ENCODE measurements at places on chromosomes 13 and 19.

DNA sequence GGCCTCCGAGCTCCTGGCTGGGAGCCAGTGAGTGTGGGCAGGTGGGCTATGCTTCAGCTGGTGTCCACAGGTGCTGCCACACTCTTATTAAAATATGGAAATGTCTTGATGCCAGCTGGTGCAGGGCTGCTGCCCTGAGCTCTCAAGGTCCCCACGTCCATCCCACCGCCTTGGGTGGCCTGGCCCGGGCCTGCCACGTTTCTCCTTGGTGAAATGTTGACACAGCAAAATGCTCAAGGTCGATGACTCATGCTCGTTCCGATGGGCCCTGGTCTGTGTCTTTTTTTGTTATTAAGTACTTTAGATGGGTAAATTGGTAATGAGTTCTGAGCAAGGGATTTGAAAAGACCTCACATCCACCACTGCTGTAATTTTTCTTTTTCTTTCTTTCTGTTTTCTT, 524.7 kb downstream of the MYO16 start:
- no peak for DNase-seq

GRCh38 chr13:95535243-95535642, 17.3 kb upstream of the CLDN10 start:
- DNase-seq, result no peak

DNA sequence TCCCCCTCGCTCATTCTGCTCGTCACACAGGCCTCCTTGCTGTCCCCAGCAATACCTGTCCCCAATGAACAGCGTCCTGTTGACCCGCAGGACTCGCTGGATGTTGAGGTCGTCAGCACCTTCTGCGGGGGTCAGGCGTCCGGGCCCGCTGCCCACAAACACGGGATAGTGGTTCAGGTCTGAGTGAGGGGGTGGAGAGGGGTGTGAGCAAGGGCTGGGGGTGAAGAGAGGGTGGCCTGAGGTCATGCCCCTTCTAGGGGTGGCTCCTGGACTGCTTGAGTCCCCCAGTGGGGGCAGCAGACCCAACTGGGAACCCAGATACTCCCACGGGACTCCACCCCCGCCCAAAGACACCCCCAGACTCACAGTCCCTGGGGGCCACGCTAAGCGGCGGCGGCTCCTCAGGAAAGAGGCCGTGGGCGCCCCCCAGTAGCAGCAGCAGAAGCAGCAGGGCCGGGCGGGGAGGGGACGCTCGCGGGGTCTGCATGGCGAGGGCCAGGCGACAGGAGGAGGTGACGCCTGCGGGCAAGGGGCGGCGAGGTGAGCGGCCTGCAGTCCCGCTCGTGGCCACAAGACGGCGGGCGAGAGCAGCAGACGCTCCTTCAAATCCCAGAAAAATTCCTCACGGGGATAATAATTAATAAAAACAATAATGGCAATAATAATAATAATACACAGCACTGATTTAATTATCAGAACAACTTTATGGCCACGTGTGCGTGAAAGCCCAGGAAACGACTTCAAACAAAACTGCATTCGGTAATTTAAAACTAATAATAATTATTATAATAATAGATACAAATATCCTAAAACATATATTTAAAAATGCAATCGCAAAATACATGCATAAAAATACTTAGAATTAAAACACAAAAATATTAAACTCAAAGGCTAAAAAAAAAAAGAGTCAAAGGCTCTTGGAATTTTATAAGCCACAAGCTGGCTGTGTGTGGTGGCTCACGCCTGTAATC, 1.2 kb downstream of the SEMA6B start:
- peak; percentile 38 for DNase-seq

GRCh38 chr13:46721054-46721453, 75.9 kb downstream of the ESD start:
- DNase-seq, result no peak

GRCh38 chr19:35488677-35489076, 1.6 kb downstream of the KRTDAP start:
- DNase-seq, result no peak

DNA sequence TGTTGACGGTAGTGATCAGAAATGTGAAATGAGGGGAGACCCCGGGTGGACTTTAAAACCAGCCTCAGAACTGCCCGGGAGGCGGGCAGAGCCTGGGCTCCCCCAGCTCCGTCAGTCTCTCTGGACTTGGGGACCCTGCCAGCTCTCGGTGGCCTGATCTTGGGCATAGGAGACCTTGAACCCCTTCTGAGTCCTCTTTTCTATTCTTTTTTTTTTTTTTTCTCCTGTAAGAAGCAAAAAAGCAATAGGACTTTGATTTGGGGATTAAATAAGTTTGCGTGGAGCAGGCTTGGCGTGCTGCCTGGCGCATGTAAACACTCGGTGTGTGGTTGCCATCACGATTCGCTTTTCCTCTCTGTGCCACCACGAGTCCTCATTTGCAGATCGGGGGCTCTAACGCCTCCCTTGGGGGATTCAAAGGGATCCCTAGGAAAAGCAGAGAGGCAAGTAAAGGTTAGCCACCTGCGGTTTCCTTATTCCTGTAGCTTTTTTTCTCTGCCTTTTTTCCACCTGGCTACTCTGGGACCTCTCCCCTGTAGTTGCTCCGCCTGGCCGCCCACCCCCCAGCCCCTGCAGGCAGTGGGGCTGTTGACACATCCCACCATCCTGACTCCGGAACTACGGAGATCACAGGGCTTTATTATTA, 1.3 kb downstream of the SAFB start:
- DNase-seq, result peak; percentile 56

DNA sequence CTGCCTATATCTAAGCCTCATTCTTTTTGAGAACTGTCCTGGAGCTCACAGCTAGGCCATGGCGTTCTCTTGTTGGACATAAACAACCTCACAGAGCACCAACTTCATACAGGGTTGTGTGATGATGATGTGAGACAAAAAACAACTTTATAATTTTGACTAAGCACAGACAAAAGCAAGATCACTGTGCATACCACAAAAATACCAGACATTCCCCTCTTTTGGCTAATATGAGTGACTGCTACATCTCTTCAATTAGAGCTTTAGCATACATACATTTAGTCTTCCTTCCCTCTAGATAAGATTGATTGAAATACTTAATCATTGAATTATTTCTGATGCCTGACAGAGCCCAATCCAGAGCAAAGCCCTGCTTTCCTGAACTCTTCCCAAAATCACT, 8.3 kb downstream of the MAB21L1 start:
- DNase-seq, result no peak

DNA sequence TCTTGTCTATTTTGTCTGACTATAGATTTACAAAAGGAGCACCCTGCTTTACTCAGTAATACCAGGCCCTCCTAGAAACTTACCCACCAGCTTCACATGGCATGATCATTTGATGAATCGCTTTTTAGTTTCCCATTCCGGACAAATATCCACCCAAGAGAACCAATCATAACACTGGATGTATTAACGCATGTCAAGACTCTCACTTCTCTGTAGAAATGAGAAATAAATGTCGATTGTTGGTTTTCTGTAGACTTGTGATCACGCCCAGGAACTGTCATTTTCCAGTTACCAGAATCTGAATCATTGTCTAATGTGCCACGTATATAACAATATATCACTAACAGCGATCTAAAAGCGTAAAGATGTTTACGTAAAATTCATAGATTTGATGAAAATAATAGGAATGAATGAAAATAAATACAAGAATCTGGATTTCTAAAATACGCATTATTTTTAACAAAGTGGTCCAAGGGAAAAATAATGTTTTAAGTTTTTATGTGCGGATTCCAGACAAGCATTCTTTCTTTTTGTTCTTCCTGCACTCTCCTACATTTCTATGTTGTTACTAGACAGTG, 14.0 kb downstream of the CDX2 start:
- no peak for DNase-seq

DNA sequence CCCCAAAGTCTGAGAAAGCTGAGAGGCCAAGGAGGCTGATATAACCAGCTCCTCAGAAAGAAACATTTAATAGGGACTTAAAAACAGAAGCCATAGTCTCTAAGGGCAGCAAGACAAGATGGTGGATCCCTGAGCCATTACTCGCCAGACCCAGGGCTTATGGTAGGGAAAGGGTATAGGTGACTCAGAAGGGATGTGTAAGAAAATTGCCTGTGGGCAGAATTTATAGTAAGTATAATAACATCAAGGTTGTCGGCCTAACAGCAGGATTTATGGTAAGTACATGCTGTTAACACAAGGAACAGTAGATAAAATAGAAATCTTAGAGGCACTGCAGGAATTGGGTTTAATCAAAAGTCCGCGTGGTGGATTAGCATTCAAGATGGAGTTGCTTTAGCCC, 14.7 kb downstream of the KBTBD6 start:
- DNase-seq, result no peak

DNA sequence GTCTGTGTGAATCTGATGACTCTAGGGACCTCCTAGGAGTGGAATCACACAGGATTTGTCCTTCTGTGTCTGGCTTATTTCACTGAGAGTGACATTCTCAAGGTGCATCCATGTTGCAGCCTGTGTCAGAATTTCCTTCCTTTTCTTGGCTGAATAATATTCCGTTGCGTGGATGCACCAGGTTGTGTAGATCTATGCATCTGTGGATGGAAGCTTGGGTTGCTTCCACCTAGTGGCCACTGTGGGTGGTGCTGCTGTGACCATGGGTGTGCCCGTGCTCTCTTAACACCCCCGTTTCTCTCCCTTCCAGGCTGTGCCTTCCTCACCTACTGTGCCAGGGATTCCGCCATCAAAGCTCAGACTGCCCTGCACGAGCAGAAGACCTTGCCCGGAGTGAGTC, 26.2 kb downstream of the CELF5 start:
- no peak for DNase-seq

- no peak for DNase-seq
Observed at GRCh38 chr19:37951816-37952210, 44.8 kb downstream of the SIPA1L3 start.

DNA sequence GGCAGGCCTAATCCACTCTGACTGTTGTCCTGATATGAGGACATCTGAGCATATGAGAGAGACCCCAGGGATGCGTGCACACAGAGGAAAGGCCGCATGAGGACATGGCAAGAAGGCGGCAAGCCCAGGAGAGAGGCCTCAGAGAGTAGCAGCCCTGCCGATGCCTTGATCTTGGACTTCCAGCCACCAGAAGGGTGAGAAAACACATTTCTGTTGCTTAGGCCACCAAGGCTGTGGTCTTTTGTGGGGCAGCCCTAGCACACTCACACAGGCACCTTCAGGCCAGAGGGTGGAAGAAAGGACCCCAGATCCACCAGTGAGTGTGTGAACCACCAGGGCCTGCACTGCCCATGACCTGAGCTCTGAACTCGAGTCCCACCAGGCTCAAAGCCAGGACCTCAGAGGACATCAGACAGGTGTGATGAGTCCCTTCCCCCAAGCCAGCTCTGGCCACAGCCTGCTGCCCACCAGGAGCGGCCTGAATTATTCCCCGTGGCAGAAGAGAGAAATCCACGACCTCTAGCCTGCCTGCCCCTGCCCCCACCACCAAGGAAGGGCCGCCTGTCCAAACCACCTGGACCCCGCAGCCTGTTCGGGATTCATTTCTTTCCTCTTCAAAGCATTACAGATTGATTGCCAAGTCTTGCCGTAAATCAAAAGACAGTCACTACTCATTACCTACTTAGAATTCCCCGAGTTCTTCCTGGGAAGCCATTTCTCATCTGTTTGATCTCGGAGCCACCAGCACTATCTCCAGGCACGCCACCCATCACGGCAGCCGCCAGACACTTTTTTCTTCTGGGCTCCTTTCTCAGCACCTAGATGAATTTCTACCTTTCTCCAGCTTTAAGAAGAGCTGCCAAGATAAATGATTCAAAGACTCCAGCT, 72.2 kb downstream of the CEBPG start:
- DNase-seq, result no peak

All from stimulated activated effector memory CD8-positive, alpha-beta T cell treated with anti-CD3 and anti-CD28 coated beads, Interleukin-12 subunit alpha, Interleukin-12 subunit beta, amount 100 ng/mL, for 72 hours (primary cell).